Activated effector memory CD4-positive, alpha-beta T cell treated with anti-CD3 and anti-CD28 coated beads, Interleukin-2, amount 50 U/mL, for 16 hours (primary cell): ENCODE measurements at places on chromosomes 2 and 18.

DNA sequence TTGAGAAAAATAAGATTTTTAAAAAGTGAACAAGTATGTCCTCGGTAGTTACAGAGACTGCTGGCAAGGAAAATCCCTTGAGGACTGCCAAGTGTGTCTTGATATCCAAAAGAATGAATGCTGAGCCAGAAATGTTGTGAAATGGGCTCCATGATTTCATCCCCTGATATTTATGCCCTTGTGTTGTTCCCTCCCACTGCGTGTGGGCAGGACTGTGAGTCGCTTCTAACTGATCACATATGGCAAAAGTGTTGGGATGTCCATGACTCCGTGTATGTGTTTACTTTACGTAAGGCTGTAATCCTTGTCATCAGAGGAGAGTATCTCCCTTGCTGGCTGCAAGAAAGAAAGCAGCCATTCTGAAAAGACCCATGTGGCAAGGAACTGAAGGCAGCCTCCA lies 285.1 kb downstream of the SS18 start:
- DNase-seq: no peak

DNA sequence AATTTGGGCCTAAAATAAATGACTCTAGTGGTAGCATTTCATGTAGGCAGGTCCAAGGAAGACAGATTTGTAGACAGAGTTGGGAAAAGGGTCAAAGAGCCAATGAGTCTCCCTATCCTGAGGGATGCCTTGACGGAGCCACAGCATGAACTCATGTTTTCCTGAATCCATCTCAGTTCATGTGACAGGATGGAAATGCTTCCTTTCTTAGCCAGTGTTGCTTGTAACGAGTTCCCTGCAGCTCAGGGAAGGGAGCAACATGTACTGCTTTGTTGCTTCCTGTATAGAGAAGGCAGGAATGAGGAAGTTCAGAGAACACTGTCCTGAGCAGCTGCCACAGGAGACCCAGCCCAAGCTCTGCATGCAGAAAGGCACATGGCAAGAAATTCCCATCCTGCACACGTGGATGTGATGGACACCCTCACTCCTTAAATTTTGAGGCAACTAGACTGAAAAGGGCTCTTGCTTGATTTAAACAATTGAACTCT lies 27.9 kb downstream of the TMEM17 start:
- DNase-seq: no peak

DNA sequence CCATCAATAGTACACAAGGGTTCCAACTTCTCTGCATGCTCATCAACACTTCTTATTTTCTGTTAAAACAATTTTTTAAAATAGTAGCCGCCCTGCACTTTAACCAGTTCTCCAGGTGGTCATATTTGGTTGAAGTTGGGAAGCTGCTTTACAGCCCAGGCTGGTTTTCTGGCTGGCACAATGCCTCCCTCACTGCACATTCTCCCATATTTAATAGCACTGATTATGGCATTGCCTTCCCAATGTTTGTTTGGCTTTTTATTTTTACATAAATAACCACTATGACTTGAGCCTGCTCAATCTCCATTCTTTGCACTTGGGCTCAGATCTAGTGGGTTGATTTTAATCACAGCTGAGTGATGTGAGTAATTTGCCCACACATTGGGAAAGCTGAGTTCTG lies 111.9 kb upstream of the MAP4K3 start:
- DNase-seq: no peak

DNA sequence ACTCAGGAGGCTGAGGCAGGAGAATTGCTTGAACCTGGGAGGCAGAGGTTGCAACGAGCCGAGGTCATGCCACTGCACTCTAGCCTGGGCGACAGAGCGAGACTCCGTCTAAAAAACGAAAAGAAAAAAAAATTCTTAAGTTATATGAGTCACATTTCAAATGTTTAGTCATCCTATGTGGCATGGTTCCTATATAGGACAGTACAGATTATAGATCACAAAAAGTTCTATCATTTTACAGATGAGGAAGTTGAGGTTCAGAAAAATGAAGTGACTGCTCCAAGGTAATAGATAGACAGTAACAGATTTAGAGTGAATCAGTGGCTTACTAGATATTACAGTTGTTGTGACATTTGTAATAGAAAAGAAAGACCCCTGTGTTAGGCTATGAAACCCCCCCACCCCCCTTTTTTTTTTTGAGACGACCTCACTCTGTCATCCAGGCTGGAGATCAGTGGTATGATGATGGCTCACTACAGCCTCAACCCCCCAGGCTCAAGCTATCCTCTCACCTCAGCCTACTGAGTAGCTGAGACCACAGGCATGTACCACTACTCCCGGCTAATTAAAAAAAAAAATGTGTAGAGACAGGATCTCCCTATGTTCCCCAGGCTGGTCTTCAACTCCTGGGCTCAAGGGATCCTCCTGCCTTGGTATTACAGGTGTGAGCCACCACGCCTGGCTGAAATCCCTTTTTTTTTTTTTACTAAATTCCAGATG lies 22.7 kb downstream of the PTPN4 start:
- DNase-seq: no peak

- DNase-seq: no peak
Measured at GRCh38 chr18:22324191-22325131, 93.3 kb downstream of the CTAGE1 start.

DNA sequence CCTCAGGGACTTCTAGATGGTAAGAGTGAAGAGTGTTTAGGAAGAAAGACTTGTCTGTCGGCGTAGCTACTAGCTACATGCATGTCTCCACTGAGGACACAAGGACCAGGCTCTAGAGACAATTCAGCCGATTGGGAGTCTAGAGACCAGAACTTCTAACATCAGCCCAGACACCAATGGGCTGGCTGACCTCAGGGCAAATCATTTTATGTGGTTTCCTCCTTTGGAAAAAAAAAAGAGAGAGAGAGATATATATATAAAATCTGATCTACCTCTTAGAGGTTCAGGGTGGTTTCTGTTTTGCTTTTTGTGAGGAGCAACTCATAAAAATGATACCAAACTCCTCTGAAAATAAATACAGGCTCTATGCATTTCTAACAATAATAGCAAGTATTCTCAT lies 212.8 kb downstream of the BCL2 start:
- no peak for DNase-seq

- no peak for DNase-seq
Measured at GRCh38 chr2:121475811-121476571, 54.7 kb upstream of the RNU4ATAC start.

DNA sequence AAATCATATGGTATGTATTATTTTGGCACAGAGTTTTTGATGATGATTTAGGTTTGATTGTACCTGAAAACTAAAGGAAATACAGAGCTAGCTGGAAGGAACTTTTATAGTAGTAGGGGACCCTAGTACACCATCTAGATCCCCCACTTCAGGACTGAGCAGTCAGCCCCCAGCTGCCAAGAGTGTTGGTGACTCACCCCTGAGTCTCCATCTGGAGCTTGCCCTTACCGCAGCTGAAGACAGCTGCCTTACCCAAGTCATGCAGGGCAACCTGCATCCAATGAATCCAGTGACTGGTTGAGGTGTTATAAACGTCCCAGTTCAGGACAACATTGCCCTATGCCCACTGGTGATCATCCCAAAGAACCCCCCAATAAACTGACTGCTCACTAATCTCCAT lies 15.3 kb downstream of the PMS1 start:
- DNase-seq: no peak

GRCh38 chr18:32469190-32469651 lies 1.5 kb downstream of the GAREM1 start:
- no peak for DNase-seq

DNA sequence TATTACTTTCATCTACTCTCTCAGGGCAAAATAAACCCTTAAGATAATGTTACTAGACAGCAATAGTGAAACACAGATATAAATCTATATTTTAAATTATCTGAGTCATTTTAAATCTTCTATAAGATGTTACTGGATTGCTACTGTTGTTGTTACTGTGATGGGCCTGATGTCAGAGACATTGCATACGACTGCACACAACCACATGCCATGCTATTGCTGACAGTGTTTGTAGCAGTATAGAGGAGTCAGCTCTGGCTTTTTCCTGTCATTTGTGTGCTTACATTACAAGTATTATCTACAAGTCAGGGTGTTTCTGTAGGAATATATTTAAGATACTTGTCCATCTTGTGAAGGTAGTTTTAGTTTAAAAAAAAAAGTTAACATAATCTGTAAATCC lies 63.9 kb downstream of the CCDC148 start:
- no peak for DNase-seq

- no peak for DNase-seq
Measured at GRCh38 chr2:208879666-208880065, 473.1 kb downstream of the PTH2R start.

- no peak for DNase-seq
Measured at GRCh38 chr18:59461171-59461570, 102.1 kb upstream of the LMAN1 start.

GRCh38 chr2:173990970-173991819 lies 26.0 kb upstream of the SP3 start:
- DNase-seq: no peak

- no peak for DNase-seq
Measured at GRCh38 chr2:175256806-175257585, 75.5 kb upstream of the ATP5MC3 start.

- no peak for DNase-seq
Measured at GRCh38 chr18:46324087-46324955, 220.1 kb downstream of the HAUS1 start.

GRCh38 chr2:6966446-6966940 lies 49.3 kb downstream of the RNF144A start:
- no peak for DNase-seq

GRCh38 chr18:48142994-48143393 lies 212.5 kb upstream of the SMAD2 start:
- no peak for DNase-seq

DNA sequence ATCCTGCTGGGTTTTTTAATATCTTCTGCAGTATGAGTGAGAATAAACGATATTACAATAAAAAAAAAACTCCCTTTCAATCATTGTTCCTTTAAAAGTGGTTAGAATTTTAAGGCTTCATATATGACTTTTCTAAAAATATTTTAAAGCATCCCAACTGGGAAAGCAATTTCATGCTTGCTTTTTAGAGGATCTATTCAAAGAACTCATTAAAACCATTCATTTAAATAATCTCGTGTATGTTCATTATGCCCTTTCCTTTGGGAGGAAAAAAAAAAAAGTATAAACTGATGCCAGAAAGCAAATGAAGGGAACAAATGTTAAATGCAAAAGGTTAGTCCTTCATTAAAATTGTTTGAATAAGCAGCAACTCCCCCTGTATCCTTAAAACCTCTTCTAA lies 81.2 kb downstream of the XIRP2 start:
- DNase-seq: no peak
